ENCODE measurements at places on chromosomes 2 and 18.
A peak's percentile ranks its signal among the peaks of the same experiment; 100 is the strongest.

- no peak for DNase-seq
Measured at GRCh38 chr2:444937-445884, 157.3 kb upstream of the ALKAL2 start.

DNA sequence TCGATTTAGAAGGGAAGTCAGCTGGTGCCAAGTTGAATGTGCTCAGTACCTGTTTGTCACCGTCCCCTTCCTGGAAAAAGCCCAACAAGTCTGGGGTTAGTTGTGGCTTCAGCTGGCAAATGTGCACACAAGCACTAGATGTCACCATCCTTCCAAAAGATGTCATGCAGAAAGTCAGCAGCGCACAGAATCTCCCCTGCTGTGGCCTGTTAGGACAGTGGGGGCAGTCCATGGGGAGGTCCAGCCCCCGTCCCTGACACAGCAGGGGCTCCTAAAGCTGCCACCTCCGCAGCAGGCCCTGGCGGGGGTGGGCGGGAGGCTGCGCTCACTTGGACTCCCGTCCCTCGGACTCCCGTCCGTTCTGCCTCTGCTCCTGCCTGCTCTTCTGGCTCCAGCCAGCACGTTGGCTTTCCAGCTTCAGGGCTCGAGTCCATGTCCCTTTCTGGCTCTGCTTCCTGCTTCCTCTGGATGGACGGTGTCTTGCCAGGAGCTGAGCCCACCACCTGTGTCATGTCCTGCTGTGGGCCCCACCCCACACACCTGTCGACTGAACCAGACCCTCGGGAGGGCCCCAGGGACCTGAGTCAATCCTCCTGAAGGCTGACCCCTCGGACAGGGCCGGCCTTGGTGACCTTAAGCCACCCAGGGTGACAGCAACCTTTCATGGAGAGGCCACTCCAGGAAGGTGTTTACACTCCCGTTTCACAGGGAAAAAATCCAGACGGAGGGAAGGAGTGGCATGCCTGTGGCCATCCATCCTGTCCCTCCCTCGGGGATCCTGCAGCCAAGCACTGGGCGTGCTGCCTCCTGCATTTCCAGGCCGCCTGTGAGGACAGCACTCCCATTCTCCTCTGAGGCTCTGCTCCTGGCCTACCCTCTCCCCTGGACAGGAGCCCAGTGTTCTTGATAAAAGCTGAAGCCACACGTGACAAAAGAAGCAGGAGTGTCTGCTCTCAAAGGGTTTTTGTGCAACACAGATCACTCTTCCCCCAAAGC is 8.5 kb downstream of the RAB17 start:
- DNase-seq = peak; percentile 62

DNA sequence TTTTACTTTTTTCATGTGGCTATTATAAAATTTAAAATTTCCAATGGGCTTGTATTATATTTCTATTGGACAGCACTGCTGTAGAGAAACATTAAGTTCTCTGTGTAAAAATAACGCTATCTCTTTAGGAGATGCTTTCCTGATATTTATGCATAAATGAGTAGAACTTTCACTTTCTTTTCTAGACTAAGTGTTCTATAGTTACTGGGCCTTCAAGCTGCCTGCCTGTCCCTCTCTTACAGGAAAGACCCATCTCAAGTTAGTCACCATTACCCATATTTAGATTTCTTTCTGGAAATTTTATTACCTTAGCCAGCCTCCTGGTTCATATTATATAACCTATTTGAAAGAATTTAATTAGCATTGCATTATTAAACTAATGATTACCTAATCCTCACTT is 4.8 kb downstream of the ITGA4 start:
- no peak for DNase-seq

- no peak for DNase-seq
Measured at GRCh38 chr2:154161286-154161685, 289.6 kb downstream of the GALNT13 start.

DNA sequence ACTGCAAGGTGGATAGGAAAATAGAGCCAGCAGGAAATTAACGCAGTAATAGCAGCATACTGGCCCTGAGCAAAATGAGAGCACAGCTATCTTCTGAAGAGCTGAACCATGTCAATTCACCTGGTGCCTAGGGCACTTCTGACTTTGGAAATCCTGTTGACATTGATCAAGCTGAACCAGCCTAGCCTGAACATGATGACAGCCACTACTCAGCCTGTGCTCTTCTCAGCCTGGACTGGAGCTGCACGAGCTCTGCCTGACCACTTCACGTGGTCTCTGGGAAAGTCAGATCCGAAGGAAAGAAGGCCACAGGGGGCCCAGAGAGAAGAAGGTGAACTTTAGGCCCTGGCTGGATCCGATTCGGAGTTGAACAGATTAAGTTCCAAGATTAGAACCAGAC is 421.9 kb downstream of the LPIN1 start:
- DNase-seq = no peak

GRCh38 chr2:239365782-239366435 is 34.9 kb downstream of the HDAC4 start:
- DNase-seq = no peak

DNA sequence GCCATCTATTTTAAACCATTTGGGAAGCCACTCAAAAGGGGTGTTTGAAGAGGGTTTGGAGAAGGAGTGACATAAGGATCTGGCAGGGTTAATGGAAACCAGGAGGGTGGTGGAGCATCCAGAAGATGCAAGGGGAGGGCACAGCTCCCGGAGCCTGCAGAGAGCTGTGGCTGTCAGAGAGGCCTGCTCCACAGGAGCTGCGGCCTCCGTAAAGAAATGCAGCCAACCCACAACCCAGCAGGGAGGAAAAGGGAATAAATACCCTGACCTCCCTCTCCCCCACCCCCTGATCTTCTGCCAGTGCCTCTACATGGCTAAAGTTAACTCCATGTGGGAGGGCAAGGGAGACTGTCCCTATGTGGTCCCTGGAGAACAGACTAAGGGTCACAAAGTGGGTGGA is 567.1 kb upstream of the POU3F3 start:
- no peak for DNase-seq

GRCh38 chr2:101310834-101311695 is 2.6 kb upstream of the RNF149 start:
- no peak for DNase-seq

DNA sequence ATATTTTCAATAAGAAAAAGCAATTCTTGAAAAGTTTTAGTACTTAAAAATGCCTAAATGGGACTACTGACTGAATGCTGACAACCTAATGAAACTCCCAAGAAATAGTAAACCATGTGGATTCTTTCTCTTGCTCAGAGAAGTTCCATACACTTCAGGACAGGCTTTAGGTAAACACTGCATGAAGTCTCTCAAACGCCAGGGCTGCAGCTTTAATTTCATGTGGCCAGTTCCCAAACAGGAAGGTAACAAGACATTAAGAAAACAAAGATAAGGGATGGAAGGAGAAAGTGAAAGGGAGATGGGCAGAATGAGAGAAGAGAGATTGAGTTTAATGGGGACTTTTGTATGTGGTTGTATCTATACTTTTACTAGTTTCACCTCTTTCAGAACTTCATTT is 734.7 kb upstream of the PKDCC start:
- DNase-seq = no peak

DNA sequence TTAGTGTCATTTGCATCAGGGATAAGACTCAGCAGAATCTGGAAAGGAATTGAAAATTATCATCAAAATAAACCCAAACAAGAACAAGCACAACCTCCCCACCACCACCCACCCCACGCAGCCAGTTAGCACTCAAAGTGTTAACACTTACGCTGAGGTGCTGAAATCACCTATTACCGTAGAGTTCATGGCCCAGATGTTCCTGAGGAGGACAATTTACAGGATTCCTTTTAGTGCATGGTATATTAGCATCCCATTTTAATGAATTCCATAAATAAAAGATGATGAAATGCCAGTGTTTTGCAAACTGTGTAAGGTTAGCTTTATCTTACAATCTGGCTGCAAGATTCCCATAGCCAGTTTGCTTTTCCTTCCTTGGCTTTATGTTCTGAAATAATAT is 359.3 kb upstream of the SOX11 start:
- DNase-seq = no peak

GRCh38 chr2:56113382-56113975 is 70.3 kb upstream of the CCDC85A start:
- DNase-seq = no peak

DNA sequence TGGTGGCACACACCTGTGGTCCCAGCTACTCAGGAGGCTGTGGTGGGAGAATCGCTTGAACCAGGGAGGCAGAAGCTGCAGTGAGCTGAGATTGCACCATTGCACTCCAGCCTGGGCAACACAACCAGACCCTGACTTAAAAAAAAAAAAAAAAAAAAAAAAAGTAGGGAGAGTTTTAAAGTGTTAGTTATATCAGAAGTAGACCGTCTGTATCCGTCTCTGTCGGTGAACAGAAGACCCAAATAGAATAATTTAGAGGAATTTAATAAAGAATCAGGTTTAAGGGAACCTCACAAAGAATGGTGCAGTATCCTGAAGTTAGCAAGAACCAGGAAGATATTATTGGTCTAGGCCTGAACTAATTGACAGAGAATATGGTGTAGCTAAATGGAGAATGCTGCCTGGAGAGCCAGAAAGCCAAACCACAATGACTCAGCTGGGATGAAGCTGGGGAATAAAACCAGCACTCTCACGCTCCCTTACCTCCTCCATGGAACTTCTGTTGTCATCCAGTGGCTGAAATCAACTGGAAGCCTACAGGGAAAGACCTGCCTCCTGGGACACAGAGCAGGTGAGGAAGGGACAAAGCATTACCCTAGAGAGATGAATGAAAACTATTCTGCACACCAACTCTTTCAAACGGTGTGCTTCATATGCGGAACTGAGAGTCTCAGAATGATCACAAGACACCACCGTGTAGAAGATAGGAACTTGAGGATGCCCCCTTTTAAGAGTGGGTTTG is 39.1 kb upstream of the PLEKHM3 start:
- no peak for DNase-seq

GRCh38 chr2:39243469-39244123 is at the start of gene CDKL4:
Gene CDKL4, minus strand, starts transcription at chr2:39243970.
- no peak for DNase-seq

DNA sequence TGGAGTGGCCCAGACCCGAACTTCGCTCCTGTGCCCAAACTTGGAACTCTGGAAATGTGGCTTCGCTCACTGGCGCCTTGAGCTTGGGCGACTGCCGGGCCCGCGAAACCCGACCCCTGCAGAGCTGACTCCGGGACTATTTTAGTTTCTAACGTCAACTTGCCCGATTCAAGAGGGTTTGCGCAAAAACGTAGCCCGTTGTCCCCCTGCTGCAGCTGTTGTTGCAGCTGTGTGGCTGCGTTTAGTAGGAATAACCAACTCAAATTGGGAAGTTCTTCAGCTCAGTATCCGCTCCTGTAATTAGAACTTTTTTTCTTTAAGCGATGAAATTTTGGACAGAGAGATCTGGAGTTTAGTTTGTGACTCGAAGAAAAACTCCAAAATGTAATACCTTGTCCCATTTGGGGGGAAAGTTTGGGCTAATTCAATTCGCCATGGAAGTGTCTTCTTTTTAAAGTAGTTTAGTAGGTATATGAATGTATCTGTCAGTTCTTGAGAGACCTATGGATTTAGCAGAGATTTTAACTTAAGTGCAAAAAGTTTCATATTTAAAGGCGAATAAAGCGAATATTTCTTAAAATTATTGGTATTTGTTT is 559 bp downstream of the MYL12A start:
- no peak for DNase-seq

DNA sequence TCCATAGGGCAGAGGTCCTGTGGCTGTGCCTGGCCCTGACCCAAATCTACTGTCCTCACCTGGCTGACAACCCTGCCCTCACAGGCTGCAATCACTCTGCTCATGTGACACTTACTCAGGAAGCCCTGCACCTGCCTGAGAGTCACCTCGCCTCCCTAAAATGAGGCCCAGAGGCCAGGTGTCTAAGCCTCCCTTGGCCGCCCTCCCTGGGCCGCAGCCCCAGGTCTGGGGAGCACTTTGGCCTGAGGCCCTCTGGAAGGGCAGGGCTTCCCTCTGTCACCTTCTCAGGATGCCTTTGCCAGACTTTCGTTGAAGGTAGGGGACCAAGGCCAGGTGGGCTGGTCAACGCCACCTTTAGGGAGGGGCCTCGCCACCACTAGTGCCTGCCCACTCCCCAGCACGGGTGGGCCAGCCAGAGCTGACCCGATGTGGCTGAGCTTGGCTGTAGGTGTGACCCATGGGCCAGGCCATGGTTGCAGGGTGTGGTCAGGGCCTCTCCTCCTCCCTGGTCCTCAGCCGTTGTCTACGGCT is 6.1 kb upstream of the GPC1 start:
- no peak for DNase-seq

GRCh38 chr2:209872675-209873074 is 101.0 kb downstream of the UNC80 start:
- peak; percentile 8 for DNase-seq

DNA sequence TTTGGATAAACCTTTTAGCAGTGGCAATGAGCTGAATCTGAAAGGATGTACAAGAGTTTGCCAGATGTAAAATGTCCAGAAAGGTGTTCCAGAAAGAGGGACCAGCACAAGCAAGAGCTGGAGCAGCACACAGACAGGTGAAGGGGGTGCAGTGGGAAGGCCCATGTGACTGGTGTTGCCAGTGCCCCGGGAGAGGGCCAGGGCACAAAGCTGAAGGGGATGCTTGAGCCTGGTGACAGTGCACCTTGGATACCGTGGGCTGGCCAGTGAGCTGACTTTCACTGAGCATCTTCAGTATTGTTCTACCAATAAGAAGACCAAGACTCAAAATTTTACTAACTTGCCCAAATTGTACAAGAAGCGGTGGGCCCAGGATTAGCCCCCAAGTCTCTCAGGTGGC is 132.3 kb upstream of the ALPP start:
- no peak for DNase-seq

- DNase-seq = no peak
Measured at GRCh38 chr2:72034353-72035095, 113.1 kb downstream of the CYP26B1 start.

- DNase-seq = no peak
Measured at GRCh38 chr2:157792335-157793052, 83.6 kb downstream of the ACVR1 start.

- DNase-seq = no peak
Measured at GRCh38 chr2:241904791-241905710, 35.5 kb downstream of the RTP5 start.

DNA sequence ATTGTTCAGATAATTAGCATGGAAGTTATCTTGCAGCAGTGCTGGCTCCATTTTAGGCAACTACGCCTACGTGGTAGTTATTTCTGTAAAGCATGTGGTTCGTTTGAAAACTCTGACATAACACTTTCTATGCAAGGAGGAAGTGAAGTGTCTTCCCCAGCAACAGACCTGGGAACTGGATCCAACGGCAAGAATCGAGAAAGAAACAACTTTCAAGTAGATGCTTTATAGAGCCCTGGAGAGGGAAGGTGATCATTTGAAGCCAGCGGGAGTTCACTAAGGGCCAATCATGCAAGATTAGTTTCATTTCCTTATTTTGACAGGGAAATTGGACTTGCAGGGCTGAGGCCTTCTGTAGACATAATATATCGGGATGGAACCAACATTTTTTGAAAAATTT is 218.3 kb downstream of the ACKR3 start:
- DNase-seq = no peak

DNA sequence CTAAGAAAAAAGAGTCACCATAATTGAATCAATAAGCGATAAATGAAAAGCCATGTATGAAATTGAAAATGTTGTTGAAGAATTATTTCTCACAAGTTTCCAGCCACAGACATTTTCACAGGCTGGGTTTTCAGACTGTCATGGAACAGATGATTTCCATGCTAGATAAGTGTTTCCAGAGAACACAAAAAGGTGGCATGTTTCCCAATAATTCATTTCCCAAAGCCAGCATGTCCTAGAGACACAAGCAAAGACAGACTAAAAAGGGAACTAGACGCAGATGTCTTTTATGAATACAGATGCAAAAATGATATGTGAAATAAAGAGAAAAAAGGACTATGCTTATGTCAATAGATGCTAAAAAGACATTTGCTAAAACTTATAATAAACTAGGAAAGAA is 255.1 kb downstream of the EIPR1 start:
- no peak for DNase-seq

All from substantia nigra (tissue), 51 donors.